ENCODE measurements at places on chromosomes 3 and 15. TPM values are rescaled to one million over a fixed set of nuclear protein-coding genes. Genes with fewer than 3 reads are reported as not detected.

Gene ADAMTS7
- 35.8 TPM for total RNA-seq

Gene ARHGAP31
- total RNA-seq = 44.0 TPM

Gene DNAH1
- 3.3 TPM for total RNA-seq

Gene TMCC1
- 30.0 TPM for total RNA-seq

Gene GPR160
- 1.6 TPM for total RNA-seq

Gene LRTM1
- total RNA-seq = not detected

Gene STRC
- 0.18 TPM for total RNA-seq

Gene CAMP
- total RNA-seq = 0.34 TPM

Gene MUSTN1
- 33.4 TPM for total RNA-seq

Gene SUSD5
- 0.60 TPM for total RNA-seq

Gene HYKK
- 7.1 TPM for total RNA-seq

Gene LDHAL6B
- total RNA-seq = not detected

Gene TGM5
- total RNA-seq = not detected

Gene PLCD1
- 12.3 TPM for total RNA-seq

Gene SLC9C1
- 0.26 TPM for total RNA-seq

Gene LRRC49
- 33.1 TPM for total RNA-seq

Gene ZNF660
- 2.5 TPM for total RNA-seq

Gene SEMA4B
- total RNA-seq = 41.2 TPM

Gene SLC22A13
- total RNA-seq = 0.18 TPM

Gene TERB2
- total RNA-seq = not detected

Gene LMAN1L
- 110 TPM for total RNA-seq

Gene ADPRH
- 9.4 TPM for total RNA-seq

Gene FBXO22
- total RNA-seq = 16.6 TPM

Gene GPR87
- not detected for total RNA-seq

Gene ZNF774
- 3.7 TPM for total RNA-seq

Gene SLC28A1
- 0.18 TPM for total RNA-seq

Gene GOLGA6L6
- not detected for total RNA-seq

Gene C3orf22
- not detected for total RNA-seq

Gene CEP70
- total RNA-seq = 34.1 TPM

Gene PPP1R14D
- total RNA-seq = not detected

Gene AGTR1
- 5.3 TPM for total RNA-seq

Gene PCBP4
- 68.3 TPM for total RNA-seq

Gene IGDCC3
- total RNA-seq = not detected

Gene TMEM266
- 0.29 TPM for total RNA-seq

Gene ABHD5
- total RNA-seq = 27.9 TPM

Gene CKMT1A
- 1.7 TPM for total RNA-seq

Gene EPHA3
- total RNA-seq = 8.1 TPM

Gene SATB1
- total RNA-seq = 33.5 TPM

Gene CCR3
- not detected for total RNA-seq

Gene C3orf20
- total RNA-seq = 0.10 TPM

Gene SLC6A1
- total RNA-seq = 1.2 TPM

Gene CBLB
- 35.7 TPM for total RNA-seq

Gene POLQ
- 0.79 TPM for total RNA-seq

Gene ENTPD3
- 0.29 TPM for total RNA-seq

Gene ALPK3
- total RNA-seq = 75.7 TPM

Gene CACNA1D
- 6.9 TPM for total RNA-seq

Gene HES1
- total RNA-seq = 13.2 TPM

Gene ZBTB47
- 108 TPM for total RNA-seq

Gene MON1A
- 7.3 TPM for total RNA-seq

Gene CLCN2
- total RNA-seq = 2.3 TPM

Gene LRRFIP2
- 116 TPM for total RNA-seq

Gene PLS1
- 2.9 TPM for total RNA-seq

Gene FBLN2
- 178 TPM for total RNA-seq
